ENCODE measurements at places on chromosomes 6 and 20.

GRCh38 chr6:168067081-168067759, 11.8 kb downstream of the FRMD1 start:
- DNase-seq: no peak

- DNase-seq: no peak
Measured at GRCh38 chr6:89975991-89976693, 81.9 kb downstream of the GJA10 start.

DNA sequence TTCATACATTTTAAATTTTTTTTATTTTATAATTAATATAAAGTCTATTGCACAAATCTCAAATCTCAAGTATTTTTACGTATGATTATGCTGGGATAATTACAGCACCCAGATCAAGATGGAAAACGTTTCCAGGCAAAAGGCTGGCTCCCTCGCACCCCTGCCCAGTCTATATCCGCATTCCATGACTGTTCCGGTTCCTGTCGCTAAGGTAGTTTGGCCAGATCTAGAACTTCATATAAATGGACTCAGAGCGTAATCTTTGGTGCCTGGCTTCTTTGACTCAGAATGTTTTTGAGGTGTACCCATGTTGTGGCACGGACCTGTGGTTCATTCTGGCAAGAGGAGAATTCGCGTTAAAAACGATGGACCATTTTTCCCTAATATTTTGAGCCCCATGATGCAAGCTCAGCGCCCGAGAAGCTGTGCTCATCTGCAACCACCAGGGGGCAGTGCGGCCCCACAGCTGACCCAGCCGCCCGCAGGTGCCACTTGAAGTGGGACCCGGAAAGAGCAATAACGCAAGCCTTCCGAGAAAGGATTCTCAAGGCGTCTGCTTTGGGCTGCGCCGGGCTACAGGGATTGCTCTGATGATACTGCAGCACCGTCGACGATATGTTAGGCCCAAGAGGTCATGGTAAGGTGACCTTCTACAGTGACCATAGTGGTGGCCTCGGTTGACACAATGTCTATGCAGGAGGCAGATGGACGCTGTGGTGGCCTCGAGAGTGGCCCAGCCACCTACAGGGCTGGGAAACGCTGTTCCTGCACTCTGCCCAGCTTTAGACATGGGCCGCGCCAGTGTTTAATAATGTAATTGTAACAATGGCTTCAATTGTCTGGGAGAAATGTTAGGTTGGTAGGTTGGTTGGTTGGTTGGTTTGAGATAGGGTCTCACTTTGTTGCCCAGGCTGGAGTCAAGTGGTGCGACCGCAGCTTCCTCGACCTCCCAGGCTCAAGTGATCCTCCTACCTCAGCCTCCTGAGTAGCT, 160.1 kb downstream of the ZMYND8 start:
- no peak for DNase-seq

DNA sequence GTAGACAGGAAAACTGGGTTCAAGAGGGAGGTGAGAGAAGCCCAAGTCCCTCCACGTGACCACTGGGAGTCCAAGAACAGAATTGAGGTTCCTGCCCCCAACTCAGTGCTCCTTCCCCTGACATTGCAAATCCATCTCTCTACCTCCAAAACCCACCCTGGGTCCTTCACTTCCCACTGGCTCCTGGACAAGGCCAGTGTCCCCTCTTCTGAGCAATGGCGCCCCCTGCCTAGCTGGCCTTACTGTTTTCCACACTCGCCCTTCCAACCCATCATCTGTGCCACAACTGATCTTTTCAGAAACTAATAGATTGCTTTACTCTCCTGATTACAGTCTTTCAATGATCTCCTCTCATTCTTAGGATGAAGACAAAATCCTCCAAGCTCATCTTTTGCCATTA, 200.3 kb downstream of the ANKRD60 start:
- no peak for DNase-seq

- DNase-seq: no peak
Measured at GRCh38 chr6:8325743-8326142, 109.6 kb downstream of the SLC35B3 start.

GRCh38 chr20:63751471-63752271, 12.1 kb downstream of the SLC2A4RG start:
- DNase-seq: no peak

- DNase-seq: no peak
Measured at GRCh38 chr6:86820750-86821149, 116.6 kb upstream of the HTR1E start.
